ENCODE measurements at places on chromosomes 12 and 14.

DNA sequence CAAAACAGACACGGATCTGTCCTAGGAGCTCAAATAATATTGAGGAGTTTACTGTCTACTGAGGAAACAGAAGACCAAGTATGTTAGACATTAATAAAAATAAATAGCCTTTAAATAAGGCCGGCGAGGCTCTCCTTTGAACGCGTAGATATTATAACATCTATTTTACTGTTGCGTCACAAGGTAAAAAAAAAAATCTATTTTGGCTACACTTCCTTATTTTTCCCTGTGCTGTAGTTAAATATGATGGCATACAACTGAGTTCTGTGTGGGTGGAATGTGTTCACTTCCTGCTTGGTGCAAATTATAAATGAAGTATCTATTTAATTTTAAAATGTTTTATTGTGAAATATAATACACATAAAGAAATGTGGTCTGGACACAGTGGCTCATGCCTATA lies 17.2 kb upstream of the RAD52 start:
- no peak for DNase-seq

DNA sequence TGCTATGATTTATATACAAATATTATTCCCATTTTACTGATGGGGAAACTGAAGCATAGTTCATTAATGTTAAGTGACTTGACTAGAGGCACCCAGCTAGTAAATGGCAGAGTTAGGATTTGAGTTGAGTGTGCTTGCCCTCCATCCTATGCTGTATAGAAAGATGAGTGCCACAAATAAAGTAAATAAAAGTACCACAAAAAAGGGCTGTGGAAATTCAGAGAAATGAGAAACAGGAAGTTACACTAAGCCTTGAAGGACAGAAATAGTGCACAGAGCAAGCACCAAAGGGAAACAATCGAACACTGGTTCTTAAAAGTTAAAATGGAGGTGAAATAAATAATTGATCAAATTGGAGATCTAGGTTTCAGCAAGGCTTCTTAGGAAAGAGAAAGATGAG lies 9.2 kb upstream of the ABCD2 start:
- DNase-seq, result no peak

DNA sequence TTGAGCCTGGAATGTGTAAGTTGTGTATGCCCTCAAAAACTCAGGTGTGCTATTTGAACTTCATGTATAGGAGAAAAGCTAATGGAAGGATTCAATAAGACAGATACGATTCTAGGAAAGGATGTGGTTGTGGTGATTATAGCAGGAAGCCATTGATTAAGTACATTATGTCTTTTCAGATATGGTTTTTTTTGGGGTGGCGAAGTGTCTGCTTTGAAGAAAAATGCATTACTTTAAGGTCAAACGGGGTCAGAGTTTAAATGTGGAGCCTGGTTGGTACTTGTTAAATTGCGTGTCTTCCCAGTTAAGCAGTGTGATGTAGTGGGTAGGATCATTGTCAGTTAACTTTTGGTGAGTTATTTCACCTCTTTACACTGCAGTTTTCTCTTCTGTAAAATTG lies 13.0 kb upstream of the NUP107 start:
- DNase-seq, result no peak

DNA sequence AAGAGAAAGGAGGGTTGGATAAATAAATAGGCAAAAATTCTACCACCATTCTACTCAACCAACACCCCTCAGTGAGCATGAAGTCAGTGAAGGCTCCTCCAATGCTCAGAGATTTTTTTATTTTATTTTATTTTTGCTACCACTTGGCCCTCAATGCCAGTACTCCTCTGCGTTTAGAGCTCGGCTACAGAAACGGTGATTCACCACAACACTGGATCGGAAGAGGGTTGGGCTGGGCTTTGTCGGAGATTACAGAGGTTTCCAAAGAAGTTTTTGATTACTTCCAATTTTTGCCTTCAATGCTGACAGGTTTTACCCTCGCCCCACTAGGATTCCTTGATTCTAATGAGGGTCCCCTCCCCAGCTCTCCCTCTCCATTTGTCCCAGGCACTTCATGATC lies 1027.2 kb upstream of the TMEM132C start:
- no peak for DNase-seq

DNA sequence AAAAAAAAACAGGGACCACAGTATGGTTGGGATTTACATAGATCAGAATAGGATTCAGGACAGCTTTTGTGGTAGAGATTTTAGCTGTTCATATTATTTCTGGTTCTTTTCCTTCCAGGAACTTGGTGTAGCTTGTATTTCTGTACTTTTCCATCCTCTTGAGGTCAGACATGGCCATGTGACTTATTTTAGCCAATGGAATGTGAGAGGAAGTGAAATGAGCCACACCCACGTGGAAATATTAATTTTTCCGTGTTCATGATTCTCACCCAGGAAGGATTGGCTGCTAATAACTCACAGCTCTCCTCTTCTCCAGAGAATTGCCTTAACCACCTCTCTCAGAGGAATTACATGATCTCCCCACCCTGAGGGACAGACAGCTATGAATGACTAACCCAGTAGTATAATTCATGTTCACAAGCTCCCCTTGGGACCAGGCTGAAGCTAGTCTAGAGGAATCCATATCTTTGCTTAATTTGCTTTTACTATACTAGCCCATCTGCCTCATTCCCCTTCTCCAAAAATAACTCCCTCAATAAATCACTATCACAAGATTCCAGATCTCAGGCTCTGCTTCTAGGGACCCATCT lies 340.4 kb downstream of the NUAK1 start:
- DNase-seq, result no peak

DNA sequence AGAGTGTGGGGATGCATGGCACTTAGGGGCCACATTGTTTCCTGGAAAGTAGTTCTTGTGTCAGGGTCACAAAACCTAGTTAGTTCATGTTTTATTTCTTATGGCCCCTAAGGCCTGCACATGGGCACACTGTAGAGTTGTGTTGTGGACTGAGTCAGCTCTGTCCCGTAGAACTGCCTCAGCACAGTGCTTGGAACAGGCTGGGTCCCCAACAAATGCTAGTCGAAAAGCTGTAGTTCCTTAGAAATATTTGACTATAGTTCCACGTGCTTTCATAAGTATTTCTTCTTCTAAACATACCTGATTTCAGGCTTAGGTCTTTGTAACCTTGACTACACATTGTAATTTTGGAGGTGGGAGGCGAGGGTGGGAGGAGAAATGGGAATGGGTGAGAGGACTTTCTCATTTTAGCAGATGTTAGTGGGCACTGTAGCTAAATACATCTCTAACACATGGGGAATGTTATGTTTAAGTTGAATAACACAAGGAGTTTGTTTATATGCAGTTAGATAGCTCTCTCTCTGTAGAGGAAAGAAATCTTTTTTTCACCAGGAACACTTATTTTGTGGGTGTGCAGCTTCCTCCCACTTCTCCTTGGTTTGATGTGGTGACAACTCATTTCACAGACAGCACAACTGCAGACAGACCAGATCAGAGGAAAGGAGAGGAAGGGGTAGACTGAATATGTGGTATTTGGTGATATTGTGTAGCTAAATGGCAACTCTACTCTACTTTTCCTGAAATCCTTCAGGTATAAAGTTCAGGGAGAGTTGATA lies 39.5 kb upstream of the DACT1 start:
- DNase-seq, result no peak
